ENCODE measurements at places on chromosomes 11 and 22.

GRCh38 chr11:68524213-68524612 is 63.7 kb downstream of the PPP6R3 start:
- DNase-seq, result no peak

DNA sequence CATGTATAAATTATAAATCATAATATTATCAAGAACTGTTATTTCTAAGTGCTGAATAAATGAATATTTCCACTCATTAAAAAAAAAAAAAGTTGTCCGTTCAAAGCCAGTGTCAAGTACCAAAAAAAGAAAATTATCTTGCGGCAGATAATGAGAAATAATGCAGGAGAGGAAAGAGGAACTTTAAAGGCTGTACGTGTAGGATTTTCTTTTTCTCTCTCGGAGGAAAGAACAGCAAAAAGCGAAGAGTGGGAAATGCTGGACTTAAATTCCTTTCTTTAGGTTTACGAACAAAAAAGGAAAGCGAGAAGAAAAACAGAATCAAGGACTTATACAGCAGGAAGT is 999 bp upstream of the CCDC83 start:
- no peak for DNase-seq

GRCh38 chr11:85464283-85464682 is 162.9 kb downstream of the DLG2 start:
- DNase-seq, result no peak

- no peak for DNase-seq
Measured at GRCh38 chr22:27984001-27984695, 65.1 kb upstream of the PITPNB start.

DNA sequence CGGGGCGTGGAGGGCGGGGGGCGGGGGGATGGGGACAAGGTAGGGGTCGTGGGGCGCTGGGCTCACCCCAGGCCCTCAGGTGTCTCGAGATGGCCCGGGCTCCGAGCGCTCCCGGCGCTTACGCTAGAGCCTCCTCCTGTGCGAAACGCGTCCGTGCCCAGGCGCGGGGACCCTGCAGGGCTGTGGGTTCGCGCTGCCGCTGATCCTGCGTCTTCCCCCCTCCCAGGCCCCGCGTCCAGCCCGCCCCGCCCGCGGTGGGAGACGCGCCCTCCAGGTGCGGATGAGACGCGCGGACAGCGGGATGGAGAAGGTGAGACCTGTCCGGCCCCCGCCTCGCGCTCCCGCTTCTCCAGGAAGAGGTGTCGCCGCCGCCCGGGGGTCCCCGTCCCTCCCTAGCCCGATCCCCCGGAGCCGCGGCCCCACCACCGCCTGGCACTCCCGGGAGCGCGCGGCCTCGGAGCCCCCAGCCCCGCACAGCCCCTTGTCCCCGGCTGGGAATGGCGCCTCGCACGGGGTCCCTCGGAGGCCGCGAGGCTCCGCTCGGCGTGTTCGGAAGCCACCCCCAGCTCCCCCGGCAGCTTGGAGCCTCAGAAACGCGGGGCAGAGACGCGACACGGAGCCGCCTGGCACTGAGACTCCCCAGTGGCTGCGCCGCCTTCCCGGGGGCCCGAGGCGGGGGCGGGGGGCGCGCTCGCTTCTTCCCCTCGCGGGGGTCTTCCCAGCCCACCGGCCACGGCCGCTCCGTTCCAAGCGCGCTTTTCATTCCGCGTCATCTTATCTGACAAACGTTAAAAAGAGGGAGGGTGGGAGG is 27.6 kb upstream of the TOLLIP start:
- peak; percentile 37 for DNase-seq

- DNase-seq, result no peak
Measured at GRCh38 chr11:114280696-114281095, 15.5 kb upstream of the NNMT start.

- DNase-seq, result no peak
Measured at GRCh38 chr11:94750319-94751217, 17.6 kb upstream of the AMOTL1 start.

DNA sequence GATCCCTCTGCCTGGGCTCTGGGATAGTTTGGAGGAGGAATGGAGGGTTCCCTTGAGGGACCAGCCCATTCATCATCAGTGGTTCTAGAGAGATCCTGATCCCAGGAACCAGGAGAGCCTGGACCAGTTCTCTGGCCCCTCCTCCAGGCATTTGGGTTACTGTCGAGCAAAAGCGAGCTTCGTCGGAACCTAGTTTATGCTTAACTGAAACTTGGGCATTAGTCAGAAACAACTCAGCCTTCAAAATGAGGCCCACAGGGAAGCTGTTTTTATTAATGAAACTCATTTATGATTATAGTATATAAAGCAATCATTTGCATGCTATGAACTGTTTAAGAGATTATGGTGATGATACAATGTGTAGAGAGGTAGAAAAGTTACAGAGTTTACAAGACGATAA is 61.4 kb downstream of the LIF start:
- no peak for DNase-seq

DNA sequence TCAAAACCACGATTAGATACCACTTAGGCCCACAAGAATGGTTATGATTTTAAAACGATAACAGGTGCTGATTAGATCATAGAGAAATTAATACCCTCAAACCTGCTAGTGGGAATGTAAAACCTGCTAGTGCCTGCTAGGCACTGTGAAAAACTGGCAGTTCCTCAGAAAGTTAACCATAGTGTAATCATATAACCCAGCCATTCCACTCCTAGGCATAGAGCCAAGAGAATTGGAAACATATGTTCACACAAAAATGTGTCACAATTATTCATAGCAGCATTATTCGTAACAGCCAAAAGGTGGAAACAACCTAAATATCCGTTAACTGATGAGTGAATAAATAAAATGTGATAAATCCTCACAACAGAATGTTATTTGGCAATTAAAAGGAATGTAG is 122.2 kb upstream of the SYN3 start:
- DNase-seq, result no peak

DNA sequence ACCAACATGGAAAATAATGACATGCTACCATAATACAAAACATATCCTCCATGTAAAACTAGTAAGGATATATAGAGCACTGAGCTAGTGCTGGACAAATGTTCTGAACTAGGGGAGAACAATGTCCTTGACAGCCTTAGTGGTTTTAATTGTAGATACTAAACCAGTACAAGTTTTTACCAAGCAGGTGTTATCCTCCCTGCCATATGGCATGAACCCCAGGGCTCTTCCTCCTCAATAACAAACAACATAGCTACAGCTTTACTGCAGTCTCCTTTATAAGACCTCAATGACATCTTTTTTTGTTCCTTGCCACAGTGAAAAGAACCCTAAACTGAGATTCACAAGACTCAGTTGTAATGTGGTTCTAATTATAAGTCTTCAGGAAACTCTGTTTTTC is 70.2 kb upstream of the GDPD4 start:
- no peak for DNase-seq

GRCh38 chr11:71272161-71272560 is 19.8 kb upstream of the SHANK2 start:
- no peak for DNase-seq

GRCh38 chr22:28934026-28934425 is 50.7 kb downstream of the ZNRF3 start:
- DNase-seq, result no peak

GRCh38 chr22:35299217-35299672 is 449 bp upstream of the TOM1 start:
- DNase-seq, result no peak

- no peak for DNase-seq
Measured at GRCh38 chr11:116454020-116454645, 318.7 kb downstream of the BUD13 start.

GRCh38 chr11:70595452-70595851 is 197.1 kb downstream of the CTTN start:
- no peak for DNase-seq

DNA sequence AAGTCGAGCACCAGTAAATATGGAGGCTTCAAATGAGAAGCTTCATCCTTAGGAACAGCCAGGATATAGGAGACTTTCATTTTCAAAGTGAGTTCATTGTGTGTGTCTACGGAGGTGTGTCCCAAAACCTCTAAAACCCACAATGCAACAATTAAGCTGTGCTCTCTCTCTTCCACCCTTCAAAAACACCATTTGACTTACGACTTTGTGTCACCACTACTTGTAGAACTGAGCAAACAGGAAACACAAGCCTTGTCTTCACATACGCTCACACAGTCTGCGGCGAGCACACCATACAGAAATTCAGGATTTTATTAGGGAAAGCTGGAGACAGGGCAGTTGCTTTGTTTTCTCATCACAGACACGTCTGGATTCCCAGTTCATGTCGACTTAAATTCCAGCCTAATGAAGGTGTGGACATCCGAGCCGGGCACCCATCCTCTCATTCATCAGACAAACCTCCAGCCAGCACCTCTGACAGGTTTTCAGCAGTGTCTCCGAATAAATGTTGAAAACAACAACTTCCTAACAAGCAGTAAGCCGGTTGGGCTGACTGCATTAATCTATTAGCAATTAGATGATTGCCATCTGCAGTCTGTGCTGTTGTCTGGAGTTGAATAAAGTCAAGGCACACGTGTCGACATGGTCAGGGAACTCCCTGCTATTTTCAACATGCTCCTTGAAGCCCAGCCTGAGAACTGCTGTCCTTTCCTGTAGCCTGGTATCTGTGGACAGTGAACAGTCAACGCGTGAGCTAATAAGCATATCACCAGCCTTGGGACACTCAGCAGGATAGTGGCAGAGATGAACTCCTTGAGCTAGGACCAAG is 1411.1 kb downstream of the BRD1 start:
- no peak for DNase-seq

DNA sequence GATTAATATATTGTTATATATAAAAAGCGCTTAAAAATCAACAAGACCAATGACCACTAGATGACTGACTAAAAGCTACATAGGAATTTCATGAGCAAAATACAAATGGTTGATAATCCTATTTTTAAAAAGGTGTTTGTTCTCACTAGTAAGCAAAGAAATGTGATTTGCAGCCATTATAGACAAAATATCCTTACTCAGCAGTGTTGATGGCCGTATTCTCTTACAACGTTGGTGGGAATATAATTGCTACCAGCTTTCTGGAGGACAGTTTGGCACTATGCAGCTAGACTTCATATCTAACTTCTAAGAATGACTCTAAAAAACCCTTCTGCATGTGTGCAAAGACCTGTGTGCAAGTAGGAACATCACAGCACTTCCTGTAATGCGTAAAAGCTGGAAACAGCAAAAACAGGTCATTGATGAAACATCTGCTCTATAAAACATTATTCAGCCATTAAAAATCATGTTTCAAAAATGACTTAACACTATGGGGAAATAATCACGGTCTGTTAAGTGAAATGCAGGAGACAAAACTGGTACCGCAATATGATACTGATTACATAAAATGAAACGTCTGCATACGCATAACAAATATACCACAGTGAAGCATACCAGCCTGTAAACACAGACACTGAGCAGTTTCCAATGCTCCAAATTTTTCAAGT is 70.1 kb upstream of the LINC01488 start:
- no peak for DNase-seq

- DNase-seq, result no peak
Measured at GRCh38 chr22:49282596-49282995, 545.1 kb downstream of the BRD1 start.

- DNase-seq, result no peak
Measured at GRCh38 chr11:17697175-17697949, 22.0 kb upstream of the MYOD1 start.

DNA sequence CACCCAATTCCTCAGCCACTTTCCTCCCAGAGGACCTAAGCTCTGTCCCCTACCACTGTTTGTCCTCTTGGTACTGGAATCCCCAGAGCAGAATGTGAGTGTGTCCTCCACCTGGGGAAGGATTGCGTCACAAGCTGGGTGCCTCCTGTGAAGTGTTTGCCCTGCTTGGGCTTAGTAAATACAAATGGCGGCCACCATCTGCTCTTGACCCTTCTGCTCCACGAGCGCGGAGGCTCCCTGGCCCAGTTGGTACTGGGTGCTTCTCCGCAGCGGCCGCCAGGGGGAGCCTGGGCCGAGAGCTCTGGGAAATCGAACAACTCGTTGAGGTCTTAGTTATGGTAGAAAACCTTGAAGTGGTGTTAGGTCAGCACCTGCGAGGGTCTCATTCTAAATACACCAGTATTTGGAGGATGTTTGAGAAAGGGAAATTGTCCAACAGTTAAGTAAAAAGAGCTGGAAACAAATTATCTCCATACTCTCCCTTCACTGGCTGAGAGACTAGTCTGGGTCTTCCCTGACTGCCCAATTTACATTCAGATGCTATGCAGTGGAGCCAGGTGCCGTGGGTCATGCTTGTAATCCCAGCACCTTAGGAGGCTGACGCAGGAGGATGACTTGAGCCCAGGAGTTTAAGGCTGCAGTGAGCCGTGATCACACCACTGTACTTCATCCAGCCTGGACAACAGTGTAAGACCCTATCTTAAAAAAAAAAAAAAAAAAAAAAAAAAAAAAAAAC is 74.6 kb upstream of the TEAD1 start:
- DNase-seq, result peak; percentile 20

DNA sequence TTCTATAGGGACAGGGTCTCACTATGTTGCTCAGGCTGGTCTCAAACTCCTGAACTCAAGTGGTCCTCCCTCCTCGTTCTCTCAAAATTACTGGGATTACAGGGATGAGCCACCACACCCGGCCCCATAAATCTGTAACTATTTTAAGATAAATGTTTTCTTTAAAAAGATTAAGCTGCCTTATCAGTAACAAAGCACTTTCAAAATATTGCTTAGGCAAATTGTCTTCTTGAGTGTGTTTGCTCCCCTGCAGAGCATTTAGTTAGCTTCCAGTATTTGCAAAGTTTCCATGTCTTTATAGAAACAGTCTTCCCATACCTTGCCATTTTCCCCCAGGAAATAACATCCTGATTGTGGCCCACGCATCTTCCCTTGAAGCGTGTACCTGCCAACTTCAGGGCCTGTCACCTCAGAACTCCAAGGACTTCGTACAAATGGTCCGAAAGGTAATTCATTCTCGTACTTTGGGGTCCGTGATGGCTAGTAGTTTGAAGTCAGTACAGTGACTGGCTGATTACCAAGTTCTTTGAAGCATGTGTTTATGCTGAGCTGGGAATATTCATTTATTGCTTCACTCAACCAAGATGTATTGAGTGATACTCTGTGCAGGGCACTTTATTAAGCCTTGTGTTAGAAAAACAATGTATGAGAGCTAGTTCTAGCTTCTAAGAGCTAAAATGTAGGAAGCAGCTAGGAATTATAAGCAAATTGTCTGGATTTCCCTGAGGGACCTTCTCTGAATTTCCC is 30.4 kb upstream of the CRTAM start:
- no peak for DNase-seq

- DNase-seq, result no peak
Measured at GRCh38 chr11:132122735-132123134, 752.3 kb downstream of the NTM start.

DNA sequence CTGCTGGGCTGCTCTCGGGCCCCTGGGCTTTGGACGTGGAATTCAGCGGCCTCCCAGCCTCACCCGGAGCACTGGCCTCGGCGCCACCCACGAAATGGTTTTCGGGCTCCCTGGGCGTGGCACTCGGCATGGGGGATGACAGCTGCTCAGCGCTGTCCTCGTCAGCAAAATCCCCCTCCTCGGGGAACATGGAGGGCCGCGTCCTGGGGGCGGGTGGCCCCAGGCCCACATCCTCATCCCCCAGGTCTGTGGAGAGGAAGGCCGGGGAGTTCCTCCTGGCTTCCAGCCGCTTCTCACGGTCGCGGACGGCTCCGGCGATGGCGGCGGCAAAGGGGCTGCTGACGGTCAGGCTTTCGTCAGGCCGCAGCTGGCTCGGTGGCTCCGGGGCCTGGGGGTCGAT is 88.4 kb downstream of the CTTN start:
- DNase-seq, result no peak

GRCh38 chr11:30586251-30587144 is at the start of gene MPPED2:
TSS of gene MPPED2 (minus strand) at chr11:30586353. CDS start at chr11:30580373, 5,980 bp downstream.
- no peak for DNase-seq
